ENCODE measurements at places on chromosomes 6 and 20.
A peak's percentile ranks its signal among the peaks of the same experiment; 100 is the strongest.

DNA sequence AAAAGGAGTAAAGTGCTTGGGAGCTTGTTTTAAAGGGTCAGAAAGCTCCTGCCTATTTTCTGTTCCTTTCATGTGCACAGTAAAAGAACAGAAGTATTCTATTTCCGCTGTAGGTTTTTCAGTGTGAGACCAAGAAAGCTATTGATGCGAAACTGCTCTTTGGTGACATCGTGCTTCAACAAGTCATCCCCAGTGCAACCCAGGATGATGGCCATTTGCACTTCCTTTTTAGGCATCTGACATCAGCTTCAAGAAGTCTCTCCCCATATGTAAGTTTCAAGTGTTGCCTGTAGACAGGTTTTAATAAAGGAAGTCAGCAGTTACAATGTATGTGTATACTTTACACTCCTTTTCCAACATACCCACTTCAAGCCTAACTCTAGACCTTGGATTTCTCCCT, 131.6 kb downstream of the RFX6 start:
- DNase-seq, result no peak

DNA sequence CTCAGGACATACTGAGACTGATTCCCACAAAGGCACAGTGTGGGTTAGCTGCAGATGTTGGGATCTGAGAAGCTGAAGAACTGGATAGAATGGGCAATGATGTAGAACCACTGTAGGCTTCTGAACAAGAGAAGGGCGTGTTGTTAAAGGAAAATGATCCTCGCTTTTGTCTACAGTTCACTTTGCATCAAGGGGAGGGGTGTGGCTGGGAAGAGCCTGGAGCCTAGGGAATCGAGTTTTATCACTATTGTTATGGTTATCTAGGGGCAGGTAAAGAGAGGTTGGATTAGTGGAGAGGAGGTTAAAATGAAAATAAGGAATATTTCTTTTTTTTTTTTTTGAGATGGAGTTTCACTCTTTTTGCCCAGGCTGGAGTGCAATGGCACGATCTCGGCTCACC, 768.1 kb downstream of the KIF16B start:
- no peak for DNase-seq

- DNase-seq, result no peak
These were observed 61.4 kb upstream of the CSE1L start for GRCh38 chr20:48984575-48985219.

- no peak for DNase-seq
These were observed 375.9 kb upstream of the PTCHD4 start for GRCh38 chr6:48486876-48487275.

- no peak for DNase-seq
These were observed 21.7 kb upstream of the IL17A start for GRCh38 chr6:52164319-52165094.

DNA sequence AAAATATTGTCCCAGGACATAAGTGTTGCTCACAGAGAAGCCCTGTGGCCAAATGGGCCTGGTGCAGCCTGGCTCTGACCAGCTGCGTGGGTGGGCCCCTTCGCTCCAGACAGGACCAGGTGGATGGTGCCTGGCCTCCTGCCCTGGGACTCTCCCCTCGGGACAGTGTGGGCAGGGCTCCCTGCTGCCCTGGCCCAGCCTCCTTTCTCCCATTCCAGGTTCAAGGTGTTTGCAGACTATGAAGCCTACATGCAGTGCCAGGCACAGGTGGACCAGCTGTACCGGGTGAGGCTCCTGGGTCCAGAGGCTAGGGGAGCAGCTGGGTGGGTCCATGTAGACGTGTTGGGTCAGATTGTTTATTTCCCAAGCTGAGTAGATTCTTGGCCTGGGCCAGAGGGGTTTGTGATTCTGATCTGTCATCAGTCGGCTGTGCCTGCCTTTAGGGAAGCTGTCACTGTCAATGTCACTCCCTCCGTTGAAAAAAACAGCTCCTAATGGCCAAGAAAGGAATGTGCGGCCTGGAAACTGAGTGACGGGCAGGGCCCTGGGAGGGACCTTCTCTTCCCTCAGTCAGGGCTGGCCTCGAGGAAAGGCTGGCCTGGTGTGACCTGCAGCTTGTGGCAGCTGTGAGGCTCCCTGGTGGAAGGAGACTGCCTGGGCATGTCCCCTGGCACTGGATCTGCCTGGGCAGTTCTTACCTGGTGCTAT, 47.7 kb downstream of the PYGB start:
- peak; percentile 57 for DNase-seq

DNA sequence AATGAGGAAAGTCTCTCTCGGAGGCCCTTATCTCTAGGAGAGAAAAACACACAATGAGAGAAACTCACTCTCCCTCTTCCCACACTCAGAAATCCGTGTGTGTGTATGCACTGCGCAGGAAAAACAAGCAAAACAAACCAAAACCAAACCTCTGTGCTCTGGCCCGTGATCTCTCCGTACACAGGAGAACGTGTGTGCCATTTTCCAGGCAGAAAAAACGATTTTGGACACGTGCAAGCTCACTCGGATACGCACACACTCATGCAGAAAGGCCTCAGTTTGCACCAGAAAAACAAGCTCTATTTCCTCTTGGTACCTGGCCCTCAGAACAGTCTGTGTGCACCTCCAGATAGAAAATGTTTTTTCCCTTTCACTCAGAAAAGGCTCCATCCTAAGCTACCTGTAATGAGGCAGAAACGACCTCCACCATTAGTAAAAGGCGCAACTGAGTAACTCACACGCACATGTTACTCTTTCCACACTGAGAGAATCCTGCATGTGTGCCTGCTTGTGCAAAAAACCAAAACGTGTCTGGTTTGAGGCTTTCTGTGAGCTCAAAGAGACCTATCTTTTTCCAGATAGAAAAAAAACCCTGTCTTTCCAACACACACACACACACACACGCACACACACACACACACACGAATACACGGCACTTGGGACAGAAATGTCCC, 99.2 kb downstream of the EDN3 start:
- no peak for DNase-seq

DNA sequence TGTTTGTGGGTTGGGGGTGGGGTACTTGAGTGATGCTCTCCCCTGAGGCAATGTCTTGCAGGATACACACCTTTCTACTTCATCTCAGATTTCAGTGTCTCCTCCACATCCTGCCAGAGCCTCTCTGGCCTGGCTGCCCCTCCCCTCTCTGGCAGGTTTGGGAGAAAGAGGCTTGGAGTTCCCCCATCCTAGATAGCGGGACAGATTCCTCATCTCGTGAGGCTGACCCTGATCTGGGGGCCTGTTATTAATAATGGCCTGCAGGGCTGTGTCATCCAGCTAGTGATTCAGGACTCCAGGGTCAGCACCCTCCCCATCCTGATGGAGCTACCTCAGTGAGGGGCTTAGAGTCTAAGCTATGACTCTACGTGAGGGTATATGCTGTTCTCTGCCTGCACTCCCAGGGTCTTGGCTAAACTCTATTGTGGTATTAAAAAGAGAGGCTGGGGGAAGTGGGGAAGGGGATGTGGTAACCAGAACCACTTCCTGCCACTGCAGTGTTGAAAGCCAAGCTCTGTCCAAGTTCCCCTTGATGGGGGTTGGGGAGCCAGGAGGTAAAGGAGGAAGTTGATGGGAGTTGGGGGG, 3.7 kb upstream of the MMP9 start:
- peak; percentile 86 for DNase-seq

GRCh38 chr20:11083841-11084240, 410.0 kb upstream of the JAG1 start:
- DNase-seq, result peak; percentile 45

- no peak for DNase-seq
These were observed 128.0 kb downstream of the PHACTR1 start for GRCh38 chr6:12844284-12845223.

GRCh38 chr6:30396833-30397479, 52.0 kb downstream of the RPP21 start:
- peak; percentile 32 for DNase-seq

DNA sequence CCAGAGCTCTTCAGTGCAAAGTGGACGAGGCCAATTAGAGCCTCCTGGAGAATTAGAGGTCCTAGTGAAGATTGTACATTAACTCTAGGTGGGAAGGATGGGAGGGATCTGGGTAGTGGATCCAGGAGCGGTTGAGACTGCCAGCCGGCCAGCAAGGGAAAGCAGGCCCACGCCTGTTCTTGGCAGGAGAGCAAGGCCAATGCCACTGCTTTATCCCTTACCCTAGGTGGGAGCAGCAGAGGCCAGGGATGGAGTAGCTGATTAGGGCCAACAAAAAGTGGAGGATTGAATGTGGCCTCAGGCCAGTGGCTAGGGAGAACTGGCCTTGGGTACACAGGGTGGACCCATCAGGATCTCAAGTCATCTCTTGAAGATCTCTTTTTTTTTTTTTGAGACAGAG, 3.7 kb downstream of the ITPR3 start:
- no peak for DNase-seq

DNA sequence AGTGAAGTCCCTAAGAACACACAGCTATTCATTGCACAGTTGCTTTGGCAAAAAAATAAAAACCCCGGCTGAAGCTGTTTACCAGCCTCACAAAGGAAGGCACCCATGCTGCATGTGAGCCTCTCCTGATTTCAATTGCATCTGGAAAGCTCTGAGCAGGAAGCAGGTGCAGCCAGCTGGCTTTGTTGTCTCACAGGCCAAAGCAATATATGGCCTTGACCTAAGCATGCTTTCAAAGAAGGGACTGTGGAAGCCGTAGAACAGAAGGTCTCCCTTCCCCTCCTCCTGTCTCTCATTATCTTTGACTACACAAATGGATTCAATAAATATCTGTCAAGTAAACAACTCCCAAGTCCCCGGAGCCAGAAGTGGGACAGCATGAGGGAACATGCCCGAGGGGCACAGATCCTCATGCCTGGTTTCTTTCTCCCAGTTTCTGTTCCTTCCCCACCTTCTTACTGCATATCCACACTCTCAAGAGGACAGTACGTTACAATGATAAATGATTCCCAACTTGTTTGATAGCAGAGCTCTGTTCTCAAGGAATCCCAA, 57.2 kb upstream of the PCSK2 start:
- no peak for DNase-seq

DNA sequence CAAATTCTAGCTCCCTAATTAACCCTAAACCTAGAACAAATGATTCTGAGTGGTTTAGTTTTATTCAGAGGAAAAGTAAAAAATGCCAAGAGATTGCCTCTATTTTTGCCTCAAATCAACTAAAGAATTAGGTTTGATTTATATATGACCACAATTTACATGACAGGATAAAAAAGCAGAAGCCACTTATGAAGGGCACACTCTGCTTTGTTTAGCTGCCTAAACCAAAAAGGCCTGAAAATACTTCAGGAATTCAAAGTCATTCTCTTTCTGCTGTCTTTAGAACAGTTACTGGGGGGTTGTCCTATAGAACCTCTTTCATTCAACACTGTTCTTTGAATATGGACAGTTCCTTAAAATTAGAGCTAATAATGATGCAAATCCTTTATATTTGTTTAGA, 5.3 kb downstream of the FBXO5 start:
- DNase-seq, result no peak

- DNase-seq, result no peak
These were observed 24.4 kb downstream of the ZNF184 start for GRCh38 chr6:27448456-27448855.

DNA sequence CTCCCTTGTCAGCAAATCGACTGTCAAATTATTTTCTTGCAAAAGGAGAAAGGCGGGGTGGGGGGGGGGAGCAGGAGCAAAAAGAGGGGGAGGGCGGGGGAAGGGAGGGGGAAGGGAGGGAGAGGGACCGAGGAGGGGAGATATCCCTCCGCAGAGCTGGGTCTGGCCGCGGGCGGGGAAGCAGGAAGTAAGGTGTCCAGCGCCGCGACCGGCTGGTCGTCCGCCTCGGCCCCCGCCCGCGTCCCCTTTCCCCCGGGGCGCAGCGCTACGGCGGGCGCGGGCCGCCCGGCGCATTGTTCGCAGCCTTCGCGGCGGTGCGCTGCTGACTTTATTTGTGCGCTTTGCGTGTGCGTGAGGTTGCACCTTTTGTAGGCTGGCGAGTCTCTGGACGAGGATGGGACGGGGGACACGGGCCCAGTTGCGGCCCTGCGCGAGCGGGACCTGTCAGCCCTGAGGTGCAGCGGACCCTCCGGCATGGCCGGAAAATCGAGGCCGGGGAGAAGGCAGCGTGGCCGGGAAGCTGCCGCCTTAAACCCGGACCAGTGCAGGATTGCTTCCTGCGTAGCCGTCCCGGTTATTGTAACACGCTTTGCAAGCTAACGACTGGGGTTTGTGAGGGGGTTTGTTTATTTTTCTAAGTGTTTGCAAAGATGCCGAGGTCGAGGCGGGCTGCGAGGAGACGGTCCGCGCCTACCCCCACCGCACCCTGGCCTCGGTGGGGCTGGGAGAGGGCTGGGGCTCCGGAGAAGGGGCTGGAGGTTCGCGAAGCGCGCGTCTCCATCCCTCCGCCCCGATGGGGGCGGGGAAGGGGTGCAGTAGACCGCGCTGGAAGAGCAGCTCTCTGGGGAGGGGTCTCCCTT, 675 bp upstream of the TRERF1 start:
- peak; percentile 69 for DNase-seq

DNA sequence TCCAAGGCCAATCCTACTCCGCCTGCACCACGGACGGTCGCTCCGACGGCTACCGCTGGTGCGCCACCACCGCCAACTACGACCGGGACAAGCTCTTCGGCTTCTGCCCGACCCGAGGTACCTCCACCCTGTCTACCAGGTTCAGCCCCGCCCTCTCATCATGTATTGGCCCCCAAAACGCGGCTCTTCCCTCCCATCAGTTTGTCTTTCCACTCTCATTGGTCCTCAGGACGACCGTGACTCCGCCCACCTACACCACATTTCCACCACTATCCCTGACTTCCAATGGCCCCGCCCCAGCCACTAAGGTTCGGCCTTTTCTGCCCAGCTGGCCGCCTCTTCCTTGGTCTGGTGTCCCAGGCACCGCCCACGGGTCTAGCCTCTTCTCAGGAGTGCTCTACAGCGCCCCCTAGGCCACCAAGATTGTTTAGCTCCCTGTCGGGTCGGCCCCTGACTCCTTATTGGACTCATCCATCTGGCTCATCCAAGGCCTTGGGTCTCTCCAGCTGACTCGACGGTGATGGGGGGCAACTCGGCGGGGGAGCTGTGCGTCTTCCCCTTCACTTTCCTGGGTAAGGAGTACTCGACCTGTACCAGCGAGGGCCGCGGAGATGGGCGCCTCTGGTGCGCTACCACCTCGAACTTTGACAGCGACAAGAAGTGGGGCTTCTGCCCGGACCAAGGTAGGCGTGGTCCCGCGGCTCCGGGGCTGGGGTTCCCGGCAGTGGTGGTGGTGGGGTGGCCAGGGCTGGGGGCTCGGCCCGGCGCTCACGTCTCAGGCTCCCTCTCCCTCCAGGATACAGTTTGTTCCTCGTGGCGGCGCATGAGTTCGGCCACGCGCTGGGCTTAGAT, 3.1 kb downstream of the MMP9 start:
- DNase-seq, result no peak

- DNase-seq, result no peak
These were observed 80.0 kb downstream of the SLC2A10 start for GRCh38 chr20:46789339-46790028.

GRCh38 chr20:19913927-19914614, 103.1 kb upstream of the NAA20 start:
- DNase-seq, result peak; percentile 97
